Peyer's patch (tissue), 4 donors: ENCODE measurements at places on chromosomes 6 and 20. TPM values are rescaled to one million over a fixed set of nuclear protein-coding genes. Genes with fewer than 3 reads are reported as not detected.

- DNase-seq = no peak
Observed at GRCh38 chr20:32991792-32992641, 12.2 kb downstream of the SUN5 start.

DNA sequence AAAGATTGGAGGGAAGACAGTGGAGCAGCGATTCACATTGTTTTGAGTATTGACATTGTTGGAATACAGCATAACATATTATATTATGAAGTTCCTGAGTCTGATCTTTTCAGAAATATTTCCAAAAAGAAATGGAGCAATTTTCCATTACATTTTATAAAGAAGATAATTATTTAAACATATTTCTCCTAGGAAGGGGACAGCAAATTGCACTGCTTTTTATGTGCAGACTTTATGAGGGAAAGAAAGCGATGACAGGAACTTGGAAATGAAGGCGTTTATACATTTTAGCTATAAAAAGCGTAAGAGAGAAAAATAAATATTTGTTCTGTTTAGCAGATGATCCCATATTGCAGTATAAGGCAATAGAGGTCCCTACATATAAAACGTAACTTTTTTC, 117.0 kb upstream of the EDN1 start:
- DNase-seq = no peak

GRCh38 chr20:61772828-61773631, 292.7 kb downstream of the TAF4 start:
- DNase-seq = peak; percentile 39

DNA sequence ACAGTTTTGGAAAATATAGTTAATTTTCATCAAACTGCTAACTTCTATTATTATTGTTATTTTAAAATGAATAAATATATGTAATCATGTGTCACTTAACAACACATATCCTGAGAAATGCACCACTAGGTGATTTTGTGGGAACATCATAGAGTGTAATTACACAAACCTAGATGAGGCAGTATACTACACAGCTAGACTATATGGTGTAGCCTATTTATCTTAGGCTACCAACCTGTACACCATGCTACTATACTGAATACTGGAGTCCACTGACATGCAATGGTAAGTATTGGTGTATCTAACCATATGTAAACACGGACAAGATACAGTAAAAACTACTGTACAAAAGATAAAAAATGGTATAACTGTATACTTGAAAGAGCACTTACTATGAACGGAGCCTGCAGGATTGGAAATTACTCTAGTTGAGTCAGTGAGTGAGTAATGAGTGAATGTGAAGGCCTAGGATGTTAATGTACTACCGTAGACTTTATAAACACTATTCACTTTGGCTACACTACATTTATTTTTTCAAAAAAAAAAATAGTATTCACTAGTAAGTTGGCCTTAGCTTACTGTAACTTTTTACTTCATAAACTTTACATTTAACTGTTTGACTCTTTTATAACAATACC, 72.4 kb downstream of the ASCC3 start:
- no peak for DNase-seq

CLPSL2 gene
- total RNA-seq = not detected

OPN5 gene
- not detected for total RNA-seq

BCKDHB gene
- total RNA-seq = 13.3 TPM

DNA sequence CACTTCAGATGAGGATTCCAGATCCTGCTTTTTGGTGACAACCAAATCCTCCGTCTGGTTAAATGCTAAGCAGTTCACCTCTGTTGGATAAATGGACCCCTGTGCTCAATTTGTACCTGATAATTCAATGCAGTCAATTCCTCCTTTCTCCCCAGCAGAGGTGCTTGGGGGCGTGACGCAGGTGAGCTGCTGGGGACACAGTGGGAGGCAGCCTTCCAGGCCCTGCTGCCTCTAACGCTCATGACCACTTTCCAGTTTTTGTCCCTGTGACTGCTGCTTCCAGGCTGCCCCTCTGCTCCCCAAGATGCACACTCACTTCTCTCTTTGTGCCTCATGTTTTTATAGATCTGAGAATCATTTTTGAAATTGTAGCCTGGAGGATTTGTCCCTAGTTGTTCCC, 78.5 kb downstream of the TTLL2 start:
- no peak for DNase-seq

C20orf202 gene
- total RNA-seq = not detected

GRCh38 chr6:139369568-139370282, 4.7 kb downstream of the CITED2 start:
- no peak for DNase-seq

GRCh38 chr6:11043378-11043960, 636 bp downstream of the ELOVL2 start:
- no peak for DNase-seq

GRCh38 chr6:170295510-170296422, 4.9 kb upstream of the DLL1 start:
- peak; percentile 74 for DNase-seq

DNA sequence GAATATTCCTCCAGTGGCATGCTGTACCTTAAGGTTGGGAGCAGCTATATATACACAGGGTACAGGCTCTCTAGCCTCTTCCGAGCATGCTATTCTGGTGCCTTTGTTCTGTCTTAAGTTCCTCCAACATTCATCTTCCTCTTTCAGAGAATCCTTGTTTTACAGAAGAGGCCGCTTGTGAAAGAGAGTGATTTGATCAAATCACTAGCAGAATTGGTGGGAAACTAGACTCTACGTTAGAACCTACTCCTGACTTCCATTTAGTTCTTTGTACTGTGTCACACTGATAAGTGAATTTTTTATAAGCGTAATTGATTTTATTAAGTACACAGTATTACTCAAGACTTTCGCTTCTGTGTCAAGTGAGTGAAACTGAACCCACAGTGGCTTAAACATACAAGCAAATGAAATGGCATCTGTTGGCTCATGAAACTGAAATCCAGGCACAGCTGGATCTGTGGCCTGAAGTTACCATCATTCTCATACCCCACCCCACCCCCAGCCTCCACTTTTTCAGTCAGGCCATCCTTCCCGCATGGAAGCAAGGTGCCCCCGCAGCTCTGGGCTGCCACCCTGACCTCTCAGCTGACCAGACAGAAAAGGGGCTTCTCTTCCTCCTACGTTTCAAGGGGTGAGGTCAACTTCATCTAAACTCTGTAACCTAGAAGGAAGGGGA, 102.3 kb downstream of the RPP40 start:
- DNase-seq = no peak

- DNase-seq = no peak
Observed at GRCh38 chr6:73460056-73460455, 1.5 kb upstream of the MTO1 start.

- no peak for DNase-seq
Observed at GRCh38 chr20:32263398-32263954, 14.0 kb upstream of the KIF3B start.

APCDD1L gene
- total RNA-seq = not detected

BNIP5 gene
- 26.3 TPM for total RNA-seq

DNA sequence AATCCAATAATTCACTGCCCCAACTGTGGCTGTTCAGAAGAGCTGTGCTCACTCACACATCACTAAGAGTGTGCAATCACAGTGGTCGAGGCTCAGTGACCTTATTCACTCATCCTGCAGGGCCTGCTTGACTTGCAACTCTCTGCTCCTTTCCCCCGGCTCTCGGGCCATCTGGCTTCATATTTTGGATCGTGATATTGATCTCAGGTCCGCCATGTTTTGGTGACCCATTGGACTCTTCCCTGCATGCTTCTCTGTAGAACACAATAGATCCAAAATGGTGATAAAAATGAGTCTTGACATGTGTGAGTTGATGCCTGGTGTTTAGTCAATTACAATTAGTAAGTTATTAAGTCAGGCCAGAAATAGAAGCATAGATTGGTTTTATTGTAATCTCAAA, 313.9 kb upstream of the SOX4 start:
- DNase-seq = no peak

DNA sequence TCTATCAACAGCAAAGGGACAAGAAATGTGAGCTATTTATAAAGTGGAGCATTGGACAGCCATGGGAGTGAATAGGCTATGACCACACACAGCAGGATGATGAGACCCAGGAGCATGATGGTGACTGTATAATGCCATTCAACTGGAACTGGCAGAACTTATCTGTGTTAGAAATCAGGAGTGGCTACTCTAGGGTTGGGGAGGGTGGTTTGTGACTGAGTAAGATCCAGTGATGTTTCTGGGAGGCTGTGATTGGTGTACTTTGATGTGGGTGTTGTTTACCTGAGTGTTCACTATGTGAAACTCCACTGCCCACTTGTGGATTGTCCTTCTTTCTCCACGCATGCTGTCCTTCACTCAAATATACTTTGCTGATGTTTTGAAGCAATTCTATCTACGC, 11.5 kb upstream of the HLA-B start:
- no peak for DNase-seq

GRCh38 chr6:24004062-24004461, 122.0 kb upstream of the NRSN1 start:
- DNase-seq = no peak

DNA sequence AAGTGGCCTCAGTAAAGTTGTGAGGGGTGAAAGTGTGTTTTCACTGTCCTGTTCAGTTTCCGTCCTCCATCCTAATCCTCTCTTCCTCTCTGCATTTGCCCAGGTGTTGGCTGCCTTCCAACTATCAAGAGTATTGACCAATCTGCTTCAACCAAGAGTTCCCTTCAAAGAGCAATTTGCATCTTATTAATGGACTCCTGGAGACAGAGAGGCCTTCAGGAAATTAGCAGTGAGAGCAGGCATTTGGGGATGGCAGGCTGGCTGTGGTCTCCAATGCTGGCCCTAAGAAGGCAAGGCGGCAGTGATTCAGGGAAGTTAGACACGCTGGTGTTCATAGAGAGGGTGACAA, 77.2 kb downstream of the GPR6 start:
- no peak for DNase-seq

C20orf141 gene
- not detected for total RNA-seq

- no peak for DNase-seq
Observed at GRCh38 chr6:41914869-41915530, 5.9 kb downstream of the MED20 start.

DNA sequence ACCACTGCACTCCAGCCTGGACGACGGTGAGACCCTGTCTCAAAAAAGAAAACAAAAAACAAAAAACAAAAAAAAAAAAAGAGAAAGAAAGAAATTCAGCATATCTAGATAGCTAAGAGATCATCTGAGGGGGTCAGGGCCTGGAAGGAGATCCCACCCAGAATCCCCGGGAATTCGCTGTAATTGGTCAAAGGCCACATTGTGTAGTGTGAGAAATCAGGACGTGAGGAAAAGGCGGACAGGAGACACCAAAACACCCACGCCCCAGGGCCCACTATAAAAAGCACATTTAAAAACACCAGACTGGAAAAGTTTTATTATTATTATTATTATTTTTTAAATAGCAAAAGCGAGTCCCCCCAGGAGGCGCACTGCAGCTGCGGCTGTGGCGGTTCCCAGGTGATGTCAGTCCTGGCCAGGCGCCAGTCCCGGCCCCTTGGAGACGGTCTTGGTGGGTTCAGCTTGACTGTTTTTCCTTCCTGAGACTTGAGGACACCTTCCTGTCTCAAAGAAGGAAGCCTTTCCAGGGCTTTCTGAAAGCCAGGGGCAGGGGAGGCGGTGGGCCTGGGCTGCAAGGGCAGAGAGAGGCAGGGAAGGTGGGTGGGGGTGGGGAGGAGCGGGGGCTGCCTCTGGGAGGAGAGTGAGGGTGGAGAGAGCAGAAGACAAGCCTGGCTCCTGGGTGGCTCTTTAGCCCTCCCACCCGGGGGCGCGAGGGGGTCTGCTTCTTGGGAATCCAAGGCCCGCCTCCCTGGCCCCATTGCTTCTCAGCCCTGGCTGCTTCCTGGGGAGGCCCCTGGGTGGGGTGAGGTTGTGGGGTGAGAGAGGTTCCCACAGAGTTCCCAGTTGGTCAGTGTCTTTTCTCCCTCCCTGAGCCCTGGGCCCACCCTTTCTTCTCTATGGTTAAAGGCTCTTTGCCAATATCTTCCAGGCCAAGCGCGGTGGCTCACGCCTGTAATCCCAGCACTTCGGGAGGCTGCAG, 14.5 kb downstream of the TCF15 start:
- DNase-seq = no peak

DNA sequence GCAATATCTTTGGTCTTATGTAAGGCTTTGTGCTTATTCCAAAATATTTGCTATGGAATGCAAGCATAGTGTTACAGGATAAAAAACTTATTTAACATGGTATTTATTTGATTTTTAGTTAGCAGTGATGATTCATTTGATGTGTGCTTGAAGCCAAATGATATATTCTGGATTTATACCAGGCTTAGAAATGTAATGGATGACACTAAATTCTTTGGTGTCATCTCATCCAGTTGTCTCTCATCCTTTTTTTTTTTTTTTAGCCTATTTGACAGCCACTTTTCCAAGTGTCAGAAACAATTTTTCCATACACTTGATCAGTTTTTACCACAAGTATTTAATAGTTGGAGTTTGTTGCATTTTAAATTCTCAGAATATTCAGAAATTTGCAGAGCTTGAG, 515.3 kb downstream of the CDKAL1 start:
- DNase-seq = no peak

DNA sequence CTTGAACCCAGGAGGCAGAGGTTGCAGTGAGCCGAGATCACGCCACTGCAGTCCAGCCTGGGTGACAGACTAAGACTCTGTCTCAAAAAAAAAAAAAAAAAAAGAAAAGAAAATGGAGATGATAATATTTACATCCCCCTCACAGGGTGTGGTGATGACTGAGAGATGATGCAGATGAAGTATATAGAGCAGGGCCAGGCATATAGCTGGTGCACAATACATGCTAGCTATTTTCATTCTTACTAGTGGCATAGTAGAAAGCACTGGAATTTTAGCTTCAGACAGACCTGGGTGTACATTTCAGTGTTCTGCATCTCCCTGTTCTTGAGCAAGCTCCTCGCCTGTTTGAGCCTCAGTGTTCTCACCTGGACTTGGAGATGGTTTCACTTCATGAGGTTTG, 36.9 kb downstream of the CEBPB start:
- no peak for DNase-seq

GRCh38 chr20:46122516-46123481, 4.7 kb downstream of the CD40 start:
- no peak for DNase-seq

BEND6 gene
- not detected for total RNA-seq

DNA sequence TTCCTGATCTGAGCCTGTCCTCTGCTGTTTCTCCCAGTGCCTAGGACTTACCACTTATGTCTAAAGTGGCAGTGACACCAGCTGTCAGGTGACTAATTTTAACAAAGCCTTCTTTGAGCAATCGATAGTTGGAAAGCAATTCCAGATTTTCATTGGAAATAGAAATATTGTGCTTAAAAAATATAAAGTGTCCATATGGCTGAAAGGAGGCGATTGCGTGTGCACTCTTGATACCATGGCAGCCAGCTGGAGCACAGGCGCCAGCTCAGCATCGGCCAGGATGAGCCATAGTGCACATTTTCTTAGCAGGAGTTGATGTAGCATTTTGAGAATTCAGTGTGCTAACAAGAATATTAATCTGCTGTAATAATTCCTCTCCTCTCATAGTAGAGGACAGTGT, 70.0 kb downstream of the LRRC1 start:
- no peak for DNase-seq

SULF2 gene
- 60.2 TPM for total RNA-seq

SAMD3 gene
- 3.4 TPM for total RNA-seq

GRCh38 chr20:39259010-39259803, 297.1 kb downstream of the DHX35 start:
- no peak for DNase-seq
